Spinal cord (tissue), 10 donors: ENCODE measurements at places on chromosomes 11 and 22.

GRCh38 chr11:115439385-115439784 lies 64.8 kb downstream of the CADM1 start:
- DNase-seq: no peak

GRCh38 chr22:26321469-26321913 lies 107.6 kb upstream of the ASPHD2 start:
- peak; percentile 66 for DNase-seq

DNA sequence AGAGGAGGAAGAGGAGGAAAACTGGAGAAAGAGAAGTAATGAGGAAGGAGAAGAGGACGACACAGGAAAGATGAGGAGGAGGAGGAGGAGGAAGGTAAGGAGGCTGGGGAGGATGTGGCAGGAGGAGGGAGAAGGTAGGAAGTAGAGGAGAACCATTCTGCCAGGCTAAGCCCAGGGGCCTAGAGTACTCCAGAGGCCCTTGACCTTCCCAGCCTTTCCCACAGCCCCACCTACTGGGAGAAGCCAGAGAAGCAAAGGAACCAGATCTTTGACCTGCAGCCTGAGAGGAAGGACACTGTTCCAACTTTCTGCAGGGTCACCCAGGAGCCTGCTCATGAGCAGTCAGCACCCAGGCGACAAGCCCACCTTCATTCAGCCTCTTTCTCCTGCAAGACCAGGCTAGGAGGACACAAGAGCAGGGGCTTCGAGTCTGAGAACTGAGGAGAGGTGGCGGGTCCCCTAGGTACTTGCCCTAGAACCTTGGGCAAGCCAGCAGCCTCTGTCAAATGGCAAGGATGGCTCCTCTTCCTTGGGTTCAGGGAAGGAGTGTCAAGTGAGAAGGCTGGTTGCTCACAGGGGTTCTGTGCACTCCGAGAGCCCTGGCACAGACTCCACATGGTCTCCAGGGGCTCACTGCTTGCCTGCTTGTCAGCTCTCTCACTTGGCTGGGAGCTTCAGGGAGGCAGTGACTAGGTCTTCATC lies 27.9 kb upstream of the OAF start:
- no peak for DNase-seq

- no peak for DNase-seq
These were observed 112.0 kb upstream of the PDGFD start for GRCh38 chr11:104275992-104276391.

GRCh38 chr22:50200461-50201190 lies at the start of gene SELENOO:
SELENOO (plus strand) TSS chr22:50201011; CDS start chr22:50201037, 26 bp downstream.
- peak; percentile 98 for DNase-seq

- DNase-seq: peak; percentile 88
These were observed 55.3 kb upstream of the FBXO3 start for GRCh38 chr11:33829430-33830141.

DNA sequence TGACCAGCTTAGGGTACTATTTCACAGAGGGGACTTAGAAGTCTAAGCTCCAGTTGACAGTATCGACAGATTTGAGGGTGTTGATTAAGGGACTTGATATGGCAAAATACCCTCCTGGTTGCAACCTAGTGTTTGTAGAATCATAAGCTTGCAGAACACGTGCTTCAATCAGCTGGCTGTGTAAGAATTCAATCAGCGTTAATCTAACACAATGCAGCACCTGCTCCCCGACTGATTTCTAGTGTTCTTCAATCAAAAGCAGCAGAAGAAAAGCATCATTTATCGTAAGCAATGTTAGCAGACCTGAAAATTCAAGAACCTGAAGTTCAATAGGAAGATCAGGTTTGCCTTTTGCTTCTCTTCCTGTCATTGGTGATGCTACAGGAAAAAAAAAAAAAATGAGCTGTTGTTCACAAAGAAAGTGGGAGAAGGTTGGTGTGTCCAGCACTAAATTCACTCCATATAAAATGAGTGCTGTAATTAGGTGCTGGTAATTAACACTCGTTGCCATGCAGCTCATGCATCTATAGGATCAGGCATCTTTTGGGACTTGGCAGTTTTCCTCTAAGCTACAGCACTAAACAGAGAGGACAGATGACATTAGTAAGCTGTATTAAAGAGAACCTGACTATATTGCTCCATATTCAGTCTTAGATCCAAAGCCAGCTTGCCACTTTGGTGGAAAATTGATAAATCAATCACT lies 840.3 kb downstream of the OPCML start:
- no peak for DNase-seq

DNA sequence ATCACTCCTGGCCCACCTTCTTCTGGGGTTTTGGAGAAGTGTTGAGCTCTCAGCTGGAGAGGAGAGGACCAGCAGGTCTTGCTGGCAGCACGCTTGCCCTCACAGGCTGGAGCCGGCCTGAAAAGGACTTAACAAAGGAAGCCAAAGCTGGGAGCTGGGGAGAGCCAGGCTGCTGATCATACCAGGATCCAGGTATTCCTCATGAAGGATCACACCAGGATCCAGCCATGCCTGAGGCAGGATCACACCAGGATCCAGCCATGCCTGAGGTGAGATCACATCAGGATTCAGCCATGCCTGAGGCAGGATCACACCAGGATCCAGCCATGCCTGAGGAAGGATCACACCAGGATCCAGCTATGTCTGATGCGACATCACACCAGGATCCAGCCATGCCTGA lies 17.0 kb downstream of the MRGPRD start:
- DNase-seq: no peak

DNA sequence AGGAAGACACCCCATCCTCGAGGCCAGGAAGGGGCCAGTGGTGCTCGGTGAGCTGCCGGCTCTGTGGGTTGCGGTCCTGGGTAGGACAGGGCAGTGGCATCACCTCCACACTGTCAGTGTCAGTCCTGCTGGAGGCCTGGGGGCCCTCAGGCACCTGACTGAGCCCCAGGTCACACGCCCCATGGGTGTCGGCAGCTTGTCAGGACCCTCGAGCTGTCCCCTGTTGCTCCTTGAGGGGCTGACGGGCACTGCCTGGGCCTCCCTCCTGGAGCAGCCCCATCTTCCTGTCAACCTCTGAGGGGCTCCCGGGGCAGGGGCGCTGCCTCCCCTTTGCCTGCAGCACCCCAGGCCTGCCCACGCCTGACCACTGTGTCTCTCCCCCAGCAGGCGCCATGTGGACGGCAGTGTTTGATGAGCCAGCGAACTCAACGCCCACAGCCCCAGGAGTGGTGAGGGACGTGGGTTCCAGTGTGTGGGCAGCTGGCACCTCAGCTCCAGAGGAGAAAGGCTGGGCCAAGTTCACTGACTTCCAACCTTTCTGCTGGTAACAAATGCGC lies 35.4 kb downstream of the SBF1 start:
- no peak for DNase-seq

DNA sequence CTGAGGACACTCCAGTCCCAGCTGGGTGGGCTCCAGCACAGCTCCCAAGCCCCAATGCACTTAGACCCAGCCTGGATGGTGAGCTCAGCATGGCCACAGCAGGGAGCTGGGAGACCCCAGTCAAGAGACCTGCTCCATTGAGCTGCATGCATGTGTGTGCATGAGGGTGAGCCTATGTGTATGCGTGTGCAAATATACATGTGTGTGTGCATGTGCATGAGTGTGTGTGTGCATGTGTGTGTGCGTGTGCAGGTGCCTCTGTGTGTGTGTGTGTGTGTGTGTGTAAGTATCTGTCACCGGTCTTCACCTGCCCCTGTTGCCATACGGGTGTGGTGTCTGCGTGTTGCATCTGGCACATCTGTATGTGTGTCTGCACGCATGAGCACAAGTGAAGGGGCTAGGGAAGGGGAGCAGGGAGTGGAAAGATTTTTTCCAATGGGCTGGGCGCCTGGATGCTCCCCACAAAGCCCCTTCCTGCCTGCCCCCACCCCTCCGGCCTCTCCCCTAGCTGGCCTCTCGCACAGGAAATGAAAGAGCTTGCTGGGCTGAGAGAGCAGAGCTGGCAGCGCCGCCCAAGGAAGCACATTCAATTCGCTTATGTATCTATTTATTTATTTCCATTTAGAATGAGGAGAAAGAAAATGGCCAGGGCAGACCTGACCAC lies 4.1 kb downstream of the TSPAN32 start:
- peak; percentile 23 for DNase-seq

DNA sequence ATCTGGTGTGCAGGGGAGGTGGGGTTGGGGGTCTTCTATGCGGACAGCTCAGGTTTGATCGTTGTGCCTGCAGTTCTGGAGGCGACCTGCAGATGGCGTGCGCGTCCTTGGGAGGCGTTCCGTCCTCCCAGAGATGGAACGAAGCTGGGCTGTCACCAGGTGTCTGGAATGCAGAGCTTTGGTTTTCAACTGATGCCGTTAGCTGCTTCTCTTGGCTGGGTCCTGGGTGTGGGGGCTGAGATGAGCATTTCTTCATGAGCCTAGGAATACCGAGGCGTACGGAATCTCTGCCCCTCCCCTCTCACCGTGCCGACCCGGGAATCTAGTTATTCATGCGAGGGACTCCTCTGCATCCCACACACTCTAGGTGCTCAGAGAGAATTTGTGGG lies 98.6 kb downstream of the CEP164 start:
- peak; percentile 95 for DNase-seq

DNA sequence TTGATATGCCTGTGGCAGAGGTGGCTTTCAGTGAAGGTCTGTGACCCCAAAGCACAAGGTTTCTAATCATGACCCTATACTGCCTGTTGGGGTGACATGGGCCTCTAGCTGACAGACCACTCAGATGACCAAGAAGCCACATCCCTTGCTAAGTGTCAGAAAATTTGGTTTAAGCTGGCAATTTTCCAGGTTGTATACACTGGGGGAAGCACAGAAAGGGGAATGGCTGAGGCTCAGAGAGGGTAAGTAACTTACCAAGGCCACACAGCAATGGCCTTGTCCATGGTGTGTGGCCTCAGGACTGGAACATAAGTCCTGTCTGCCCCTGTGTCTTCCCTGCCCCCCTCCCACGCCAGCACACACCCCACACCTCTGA lies 66.9 kb upstream of the PRDM11 start:
- DNase-seq: no peak

- no peak for DNase-seq
These were observed 7.4 kb upstream of the BIRC3 start for GRCh38 chr11:102309621-102310541.

GRCh38 chr11:70189622-70190021 lies 13.5 kb upstream of the FADD start:
- DNase-seq: no peak

DNA sequence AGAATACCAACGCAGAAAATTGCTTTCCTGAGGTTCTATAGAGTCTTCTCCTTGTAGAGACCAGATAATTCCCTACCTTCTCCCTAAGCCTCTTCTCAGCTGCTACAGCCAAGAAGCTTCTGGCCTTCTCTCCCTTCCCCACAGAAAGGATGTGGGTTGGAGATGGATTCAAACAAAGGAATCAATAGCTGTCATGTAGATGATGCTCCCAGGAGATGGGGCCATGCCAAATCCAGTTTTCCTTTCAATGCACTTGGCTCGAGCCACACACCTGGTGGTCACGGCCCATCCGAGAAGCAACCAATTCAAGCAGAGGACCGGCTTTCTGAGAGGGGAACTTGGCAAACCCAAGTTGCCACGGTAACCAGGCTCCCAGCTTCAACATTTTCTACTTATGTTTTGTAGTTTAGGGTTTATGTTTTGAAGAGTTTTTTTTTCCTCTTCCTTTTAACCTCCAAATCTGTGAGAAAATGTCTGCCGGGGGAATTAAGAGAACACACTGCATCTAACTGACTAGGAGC lies 31.3 kb upstream of the OPCML start:
- peak; percentile 72 for DNase-seq

- DNase-seq: no peak
These were observed 1.2 kb upstream of the LMO2 start for GRCh38 chr11:33892906-33893594.

GRCh38 chr11:65058012-65058411 lies 341 bp downstream of the NAALADL1 start:
- no peak for DNase-seq

DNA sequence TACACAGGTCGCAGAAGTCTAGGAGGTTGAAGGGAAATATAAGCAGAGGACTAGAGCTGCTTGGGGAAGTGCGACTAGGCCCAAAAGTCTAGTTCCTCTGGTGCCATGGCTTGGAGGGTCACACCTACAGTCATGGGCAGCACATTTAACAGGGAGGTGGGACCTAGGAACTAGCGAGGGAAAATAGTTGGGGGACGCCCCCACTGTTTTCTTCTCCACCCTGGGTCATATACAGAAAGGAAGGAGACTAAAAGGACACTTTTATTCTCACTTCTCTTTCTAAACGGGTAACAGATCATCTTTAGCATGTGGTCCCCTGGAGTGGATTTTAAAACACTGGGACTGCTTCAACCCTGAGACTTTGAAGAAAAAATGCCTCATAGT lies 16.6 kb downstream of the APIP start:
- DNase-seq: no peak

GRCh38 chr22:42938976-42939375 lies 76.0 kb downstream of the PACSIN2 start:
- DNase-seq: no peak

DNA sequence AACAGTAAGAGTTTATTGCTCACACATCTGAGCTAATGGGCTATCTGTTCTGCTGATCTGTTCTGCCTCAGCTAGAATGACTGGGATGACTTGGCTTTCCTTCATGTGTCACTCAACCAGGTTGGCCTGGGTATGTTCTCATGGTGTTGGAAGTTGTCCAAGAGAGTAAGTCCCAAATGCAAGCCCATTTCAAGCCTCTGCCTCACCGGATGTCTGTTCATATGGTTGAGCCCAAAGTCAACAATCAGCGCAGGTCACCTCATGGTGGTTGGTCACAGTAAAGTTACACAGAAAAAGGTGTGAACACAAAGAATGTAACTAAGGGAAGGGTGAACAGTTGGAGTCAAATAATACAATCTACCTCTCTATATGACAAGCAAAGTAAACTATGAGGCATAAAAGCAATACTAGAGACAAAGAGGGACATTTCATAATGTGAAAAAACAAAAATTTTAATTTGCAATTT lies 1.9 kb downstream of the GDPD4 start:
- no peak for DNase-seq

- no peak for DNase-seq
These were observed 12.1 kb downstream of the TSPAN4 start for GRCh38 chr11:854601-855329.

DNA sequence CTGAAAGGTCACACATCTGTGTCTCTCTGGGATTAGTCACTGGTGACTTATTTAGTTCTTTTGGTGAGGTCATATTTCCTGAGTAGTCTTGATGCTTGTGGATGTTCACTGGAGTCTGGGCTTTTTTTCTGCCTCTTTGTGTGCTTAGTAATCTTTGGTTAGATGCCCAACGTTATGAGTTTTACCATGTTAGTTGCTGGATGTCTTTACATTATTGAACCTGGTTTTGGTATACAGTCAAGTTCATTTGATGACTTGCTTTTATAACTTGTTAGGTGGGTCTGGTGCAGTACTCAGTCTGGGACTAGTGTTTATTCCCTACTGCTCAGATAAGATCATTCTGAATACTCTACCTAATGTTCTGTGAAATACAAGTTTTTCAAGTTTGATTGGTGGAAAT lies 26.2 kb upstream of the SLC37A2 start:
- DNase-seq: no peak

DNA sequence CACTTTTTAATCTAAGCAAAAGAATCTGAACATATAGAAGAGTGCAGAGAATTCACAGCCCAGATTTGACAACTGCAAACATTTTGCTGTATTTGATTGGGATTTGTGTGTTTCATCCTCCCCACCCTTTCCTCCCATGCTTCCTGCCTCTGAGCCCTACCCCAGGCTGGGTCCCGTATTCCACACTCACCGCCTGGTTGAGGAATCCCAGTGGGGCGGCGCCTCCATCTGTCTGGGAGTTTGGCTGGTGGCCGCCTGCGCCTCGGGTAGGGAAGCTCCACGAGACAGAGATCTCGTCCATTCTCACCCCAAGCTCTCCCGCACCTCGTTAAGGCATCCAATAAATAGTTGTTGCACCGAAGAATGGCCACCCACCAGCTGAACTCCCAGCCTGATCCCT lies 105.9 kb upstream of the SLC22A12 start:
- DNase-seq: no peak
